ENCODE measurements at places on chromosomes 6 and 20.

- DNase-seq = no peak
Measured at GRCh38 chr6:46244670-46245069, 73.9 kb upstream of the ENPP5 start.

- DNase-seq = no peak
Measured at GRCh38 chr6:10414756-10415616, at the start of gene TFAP2A. TFAP2A (minus strand) TSS chr6:10415074; CDS start chr6:10414991, 83 bp downstream.

GRCh38 chr6:53437557-53438202 lies 88.9 kb upstream of the ELOVL5 start:
- no peak for DNase-seq

- no peak for DNase-seq
Measured at GRCh38 chr20:51311636-51312479, 230.7 kb downstream of the NFATC2 start.

DNA sequence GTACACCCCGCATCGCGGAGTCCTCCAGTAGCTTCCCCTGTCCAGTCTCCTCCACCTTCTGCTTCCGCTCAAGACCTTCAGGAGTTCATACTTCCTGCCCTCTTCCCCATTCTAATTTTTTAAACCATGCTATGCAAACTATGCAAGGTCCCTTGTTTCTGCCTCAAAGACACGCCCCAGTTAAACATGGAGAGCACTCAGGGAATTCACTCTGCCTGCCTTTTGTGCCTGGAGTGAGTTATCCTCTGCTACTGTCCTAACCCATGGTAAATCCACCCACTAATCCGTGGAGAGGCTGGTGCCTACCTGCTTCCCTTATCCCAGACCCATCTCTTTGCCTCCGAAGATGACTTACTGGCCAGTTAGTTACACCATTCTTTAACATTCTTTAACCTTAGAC lies 473.7 kb upstream of the JARID2 start:
- no peak for DNase-seq

- no peak for DNase-seq
Measured at GRCh38 chr6:168737014-168737413, 296.0 kb downstream of the SMOC2 start.
